ENCODE measurements at places on chromosomes 7 and 10.

GRCh38 chr10:52637592-52637991, 135.0 kb downstream of the MBL2 start:
- no peak for DNase-seq

GRCh38 chr10:86596266-86596665, 58.1 kb upstream of the OPN4 start:
- DNase-seq, result no peak

DNA sequence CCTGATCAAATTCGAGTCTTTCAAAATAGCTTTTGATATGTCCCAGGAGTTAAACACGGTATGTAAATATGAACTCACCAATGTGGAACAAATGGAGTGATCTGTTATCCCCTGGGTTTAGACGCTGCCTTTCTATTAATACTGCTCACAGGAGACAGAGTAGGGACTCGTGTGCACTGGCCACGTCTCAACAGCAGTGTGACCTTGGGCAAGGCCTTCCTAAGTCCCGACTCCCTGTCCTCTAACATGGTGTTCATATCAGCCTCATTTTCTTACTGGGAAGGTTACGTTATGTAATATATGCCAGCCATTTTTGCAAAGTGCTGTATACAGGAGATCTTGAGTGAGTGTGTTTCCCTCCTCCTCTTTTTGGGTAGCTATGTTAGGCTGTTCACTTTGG, 1.8 kb downstream of the WDR37 start:
- no peak for DNase-seq

DNA sequence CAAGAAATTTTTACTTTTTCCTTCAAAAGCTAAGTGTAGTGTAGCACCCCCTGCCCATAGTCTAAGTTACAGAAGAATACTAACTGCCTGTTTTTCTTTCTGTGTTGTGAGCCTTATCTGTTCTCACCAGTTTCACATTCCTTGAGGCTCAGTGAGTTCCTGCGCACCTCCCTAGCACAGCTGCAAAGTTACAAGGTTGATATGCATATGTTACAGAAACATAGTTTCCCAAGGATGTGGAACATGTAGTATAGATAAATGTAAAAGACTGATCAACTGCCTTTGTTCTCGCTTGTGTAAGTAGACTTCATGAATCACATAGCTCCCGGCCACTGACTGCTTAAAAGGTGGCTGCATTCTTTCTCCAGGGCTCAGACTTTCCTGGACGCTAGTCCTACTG, 6.7 kb upstream of the ZNF33B start:
- DNase-seq, result no peak

DNA sequence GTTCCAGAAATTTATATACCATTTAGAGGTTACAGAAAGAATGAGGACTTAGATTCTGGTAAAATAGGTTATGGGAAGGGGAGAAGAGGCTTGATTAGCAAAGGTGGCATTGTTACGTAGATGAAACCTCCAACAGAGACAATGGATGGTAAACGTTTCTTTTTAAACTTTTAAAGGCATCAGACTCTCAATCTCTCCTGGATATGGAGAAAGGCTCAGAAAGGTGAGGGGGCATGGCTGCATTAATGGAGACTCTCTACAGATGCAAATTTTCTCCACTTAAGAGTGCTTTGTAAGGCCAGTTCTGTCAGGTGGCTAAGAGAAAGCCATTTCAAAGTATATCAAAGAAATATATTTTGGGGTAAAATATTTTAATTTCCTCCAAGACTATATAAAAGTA, 240.9 kb upstream of the PTER start:
- DNase-seq, result no peak

DNA sequence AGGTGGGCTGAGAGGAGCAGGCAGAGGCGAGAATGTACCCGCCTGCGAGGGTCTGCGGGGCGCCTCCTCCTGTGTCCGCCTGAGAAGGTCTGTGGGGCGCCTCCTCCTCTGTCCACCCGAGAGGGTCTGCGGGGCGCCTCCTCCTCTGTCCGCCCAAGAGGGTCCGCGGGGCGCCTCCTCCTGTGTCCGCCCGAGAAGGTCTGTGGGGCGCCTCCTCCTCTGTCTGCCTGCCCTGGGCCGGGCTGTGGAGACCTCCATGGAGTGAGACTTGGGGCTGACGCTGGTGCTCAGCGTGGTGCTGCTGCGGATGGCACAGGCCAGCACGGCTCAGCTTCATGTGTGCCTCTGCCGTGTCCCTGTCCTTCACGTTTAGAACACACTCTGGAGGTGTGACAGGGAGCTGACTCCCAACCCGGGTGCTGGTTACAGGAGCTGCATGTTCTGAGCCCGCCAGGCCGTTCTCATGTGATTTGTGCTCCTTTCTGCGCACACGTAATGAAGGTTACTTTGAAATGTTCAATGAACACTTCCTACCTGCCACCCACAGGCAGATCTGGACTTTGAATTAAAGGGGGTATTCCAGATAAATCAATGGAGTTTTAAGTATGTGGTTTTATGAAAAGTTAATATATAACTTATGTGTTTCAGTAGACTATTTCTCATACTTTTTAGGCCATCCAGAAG, 20.5 kb upstream of the GET4 start:
- no peak for DNase-seq

DNA sequence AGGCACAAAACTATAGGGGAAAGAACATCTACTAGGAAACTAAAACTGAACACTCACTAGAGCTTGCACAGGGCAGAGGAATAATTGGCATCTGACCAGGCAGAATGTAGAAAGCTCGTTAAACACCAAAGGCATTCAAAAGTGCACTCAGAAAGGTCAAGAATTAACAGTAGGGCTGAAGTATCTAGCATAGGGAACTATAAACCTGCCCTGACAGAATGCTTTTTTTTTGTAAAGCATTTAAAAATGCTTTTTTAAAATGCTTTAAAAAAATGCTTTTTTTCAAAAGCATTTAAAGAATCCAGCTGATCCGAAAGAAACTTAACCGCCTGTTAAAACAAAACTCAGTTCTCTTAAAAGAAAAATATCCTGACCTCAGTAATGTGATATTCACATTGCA, 74.6 kb upstream of the EGFR start:
- DNase-seq, result no peak

DNA sequence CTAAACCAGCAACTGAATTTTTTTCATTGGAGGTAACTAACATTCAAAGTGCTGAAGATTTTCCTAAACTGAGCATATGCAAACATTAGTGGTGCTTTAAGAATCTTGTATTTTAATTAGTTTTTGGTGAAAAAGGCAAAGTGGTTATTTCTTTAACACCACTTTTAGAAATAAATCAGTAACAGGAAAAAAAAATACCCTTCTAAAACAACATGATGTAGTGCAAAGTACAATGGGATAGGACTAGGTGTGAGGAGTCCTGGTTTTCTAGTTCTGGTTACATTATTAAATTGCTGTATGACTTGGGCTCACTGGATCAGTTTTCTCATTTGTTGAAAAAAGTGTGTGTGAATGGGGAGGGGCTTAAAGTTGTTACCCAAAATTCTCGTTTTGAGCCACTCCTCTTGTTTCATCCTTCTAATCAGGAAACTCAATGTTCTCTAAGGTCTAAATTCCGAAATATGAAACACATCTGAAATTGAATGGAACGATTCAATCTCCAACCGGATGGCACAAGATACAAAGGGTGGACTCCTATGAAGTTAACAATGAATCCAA, 1.8 kb downstream of the WASL start:
- peak; percentile 6 for DNase-seq

- DNase-seq, result no peak
These were observed 6.2 kb downstream of the AGK start for GRCh38 chr7:141557360-141557759.

GRCh38 chr10:113259576-113260226, 293.2 kb upstream of the HABP2 start:
- DNase-seq, result no peak

GRCh38 chr10:4086131-4086898, 301.3 kb upstream of the KLF6 start:
- DNase-seq, result no peak

- no peak for DNase-seq
These were observed 21.8 kb downstream of the STN1 start for GRCh38 chr10:103896225-103896624.

GRCh38 chr7:4604456-4604940, 77.6 kb upstream of the FOXK1 start:
- DNase-seq, result no peak

- DNase-seq, result no peak
These were observed 180.6 kb downstream of the DOCK4 start for GRCh38 chr7:112025556-112025955.

GRCh38 chr7:124779194-124779593, 13.6 kb upstream of the GPR37 start:
- no peak for DNase-seq

DNA sequence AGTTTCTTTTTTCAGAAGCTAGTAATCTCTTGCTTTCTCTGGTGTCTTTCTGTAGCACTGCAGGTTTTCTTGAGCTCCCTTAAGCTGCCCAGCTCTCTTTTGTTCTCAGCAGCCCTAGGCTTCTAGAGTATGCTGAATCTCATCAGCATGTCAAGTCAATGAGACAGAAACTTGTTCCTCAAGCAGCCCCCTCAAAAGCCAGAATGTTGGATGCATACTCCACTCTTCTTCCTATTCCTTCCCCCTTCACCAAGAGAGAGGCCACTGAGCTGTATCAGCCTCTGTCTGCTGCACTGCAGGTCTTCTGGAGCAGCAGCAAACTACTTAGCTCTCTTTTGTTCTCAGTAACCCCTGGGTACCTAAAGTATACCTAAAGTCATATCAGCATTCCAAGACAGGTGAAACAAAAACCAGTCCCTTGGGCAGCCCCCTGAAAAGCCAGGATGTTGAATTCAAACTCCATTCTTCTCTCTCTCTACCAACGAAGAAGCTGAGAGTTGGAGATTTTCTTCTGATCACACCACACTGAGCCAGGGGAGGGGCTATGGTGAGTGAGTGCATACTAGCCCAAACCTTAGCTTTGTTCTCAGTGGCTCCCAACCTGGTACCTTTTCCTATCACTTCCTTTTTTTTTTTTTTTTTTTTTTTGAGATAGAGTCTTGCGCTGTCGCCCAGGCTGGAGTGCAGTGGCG, 73.3 kb upstream of the WAC start:
- no peak for DNase-seq

DNA sequence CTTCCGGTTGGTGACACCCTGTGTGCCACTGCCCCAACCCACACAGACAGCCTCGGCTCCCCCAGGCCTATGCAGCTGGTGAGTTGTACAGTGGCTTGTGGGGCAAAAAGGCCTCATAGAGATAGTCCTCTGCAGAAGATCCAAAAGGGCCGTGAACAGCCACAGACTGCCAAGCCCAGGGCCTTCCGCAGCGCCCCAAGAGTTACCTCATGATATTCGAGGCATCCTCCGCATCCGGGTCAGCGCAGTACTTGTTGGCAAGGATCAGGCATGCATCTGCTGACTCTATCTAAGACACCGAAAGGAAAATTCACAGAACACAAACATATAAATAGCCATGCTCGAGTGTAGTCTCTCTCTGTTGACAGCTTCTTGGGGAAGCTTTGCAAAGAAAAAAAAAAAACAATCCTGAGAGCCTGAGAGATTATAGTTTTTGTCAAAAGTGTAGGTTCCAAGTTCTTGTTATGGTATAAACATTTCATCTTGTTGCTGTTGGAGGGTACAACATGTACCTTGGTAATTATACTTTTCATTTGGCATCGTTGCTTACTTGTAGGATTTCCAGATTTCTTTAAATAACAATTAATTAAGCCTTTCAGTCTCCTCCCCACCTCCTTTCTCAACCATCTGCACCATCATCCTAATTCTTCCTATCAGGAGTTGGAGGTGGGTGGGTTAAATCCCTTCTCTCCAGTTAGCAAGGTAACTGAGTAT, 553.0 kb downstream of the KCNMA1 start:
- no peak for DNase-seq
